ENCODE measurements at places on chromosomes 6 and 20.

DNA sequence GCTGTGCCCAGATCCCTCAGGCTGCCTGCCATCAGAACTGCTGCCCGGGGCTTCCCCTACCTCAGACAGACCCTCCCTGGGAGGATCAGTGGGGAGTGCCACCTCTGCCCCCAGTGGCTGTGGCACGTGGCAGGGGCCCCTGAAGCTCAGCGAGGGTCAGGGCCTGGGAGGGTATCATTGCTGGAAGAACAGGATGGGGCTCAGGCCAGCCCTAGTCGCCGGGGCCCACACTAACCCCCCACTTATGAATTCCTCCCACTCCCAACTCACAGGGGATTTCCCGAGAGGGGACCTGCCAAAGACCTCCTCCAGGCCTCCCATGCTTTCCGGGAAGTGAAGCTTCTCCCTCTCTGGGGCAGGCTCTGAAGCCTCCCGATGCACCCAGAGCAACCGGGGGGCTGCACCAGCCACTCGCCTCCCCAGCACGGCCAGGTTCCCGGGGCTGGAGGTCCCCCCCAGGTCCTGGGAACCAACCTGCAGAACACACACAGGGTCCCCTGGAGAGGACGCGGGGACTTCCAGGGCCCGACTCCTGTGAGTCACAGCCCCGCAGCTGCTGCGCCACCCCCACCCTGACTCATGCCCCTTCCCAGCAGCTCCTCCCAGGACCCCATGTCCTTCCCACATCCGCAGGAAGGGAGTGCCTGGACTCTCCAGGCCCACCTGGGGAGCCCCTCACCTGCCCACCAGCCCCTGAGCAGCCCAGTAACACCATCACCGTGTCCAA is 2.5 kb downstream of the TNFRSF6B start:
- no peak overlapping the region for H3K27ac ChIP-seq
- H3K27me3 ChIP-seq, result peaks cover 10% of the 10 kb centered on the region
- peak; percentile 4 for DNase-seq
- H3K4me1 ChIP-seq, result peaks cover 4% of the 10 kb centered on the region
- H3K4me3 ChIP-seq, result no peak overlapping the region

DNA sequence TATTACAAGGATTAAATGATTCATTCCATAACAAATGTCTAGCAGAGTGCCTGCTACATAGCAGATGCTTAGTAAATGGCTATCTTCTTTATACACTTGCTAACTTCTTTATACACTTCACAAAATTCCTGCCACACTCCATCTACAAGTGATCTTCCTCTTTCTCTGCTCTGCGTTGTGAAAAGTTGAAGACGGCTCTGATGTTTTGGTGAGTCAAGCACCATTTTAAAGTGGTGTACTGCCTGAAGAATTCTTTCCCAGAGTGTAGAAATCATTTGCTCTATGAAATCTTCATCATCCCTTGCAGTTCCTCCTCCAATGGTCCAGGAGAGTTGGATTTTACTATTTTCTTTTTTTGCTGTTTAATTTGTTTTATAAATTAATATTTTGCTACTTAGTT is 74.9 kb downstream of the TNFAIP3 start:
- no peak overlapping the region for H3K27ac ChIP-seq
- no peak overlapping the region for H3K4me3 ChIP-seq
- H3K4me1 ChIP-seq, result no peaks in the 10 kb centered on the region
- no peak for DNase-seq

DNA sequence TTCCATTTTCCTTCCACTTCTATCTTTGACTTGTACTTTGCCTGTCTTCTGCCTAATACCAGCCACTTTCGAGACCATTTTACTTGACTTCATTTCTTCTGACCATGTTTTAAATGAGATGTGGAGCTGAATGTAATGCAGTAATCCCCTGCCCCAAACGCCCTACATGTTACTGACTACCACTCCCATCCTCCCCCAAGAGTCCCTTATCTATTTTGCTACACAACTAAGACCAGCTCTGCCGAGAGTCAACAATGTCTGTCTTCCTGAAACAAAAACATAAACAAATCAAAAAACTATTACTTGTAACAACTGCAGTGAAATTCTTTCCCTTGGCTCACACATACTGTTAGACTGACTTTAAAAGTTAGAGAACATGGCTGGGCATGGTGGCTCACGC is 27.1 kb upstream of the KIAA1586 start:
- H3K4me3 ChIP-seq, result no peak overlapping the region
- peaks cover 1% of the 10 kb centered on the region for H3K36me3 ChIP-seq
- no peaks in the 10 kb centered on the region for H3K4me1 ChIP-seq
- no peak for DNase-seq

- peak overlapping the region; percentile 36 for H3K27ac ChIP-seq
- H3K4me3 ChIP-seq, result no peak overlapping the region
- H3K27me3 ChIP-seq, result peaks cover 6% of the 10 kb centered on the region
These were observed 188.4 kb upstream of the SULF2 start for GRCh38 chr20:47973519-47974233.

- peak within 1 kb of the TSS; percentile 31 for H3K27ac ChIP-seq
- peaks cover 17% of the 10 kb centered on the region for H3K4me1 ChIP-seq
- H3K4me3 ChIP-seq, result peak within 1 kb of the TSS; percentile 95
- DNase-seq, result peak; percentile 53
- peaks cover 13% of the 10 kb centered on the region for H3K36me3 ChIP-seq
These were observed at the start of gene SLC4A11 for GRCh38 chr20:3239026-3239866. Gene SLC4A11, minus strand, starts transcription at chr20:3239190. Its CDS starts 53 bp downstream, at chr20:3239137.

GRCh38 chr6:100833972-100834574 is 47.1 kb downstream of the ASCC3 start:
- no peaks in the 10 kb centered on the region for H3K36me3 ChIP-seq
- no peaks in the 10 kb centered on the region for H3K4me1 ChIP-seq
- H3K4me3 ChIP-seq, result no peak overlapping the region
- no peak for DNase-seq

DNA sequence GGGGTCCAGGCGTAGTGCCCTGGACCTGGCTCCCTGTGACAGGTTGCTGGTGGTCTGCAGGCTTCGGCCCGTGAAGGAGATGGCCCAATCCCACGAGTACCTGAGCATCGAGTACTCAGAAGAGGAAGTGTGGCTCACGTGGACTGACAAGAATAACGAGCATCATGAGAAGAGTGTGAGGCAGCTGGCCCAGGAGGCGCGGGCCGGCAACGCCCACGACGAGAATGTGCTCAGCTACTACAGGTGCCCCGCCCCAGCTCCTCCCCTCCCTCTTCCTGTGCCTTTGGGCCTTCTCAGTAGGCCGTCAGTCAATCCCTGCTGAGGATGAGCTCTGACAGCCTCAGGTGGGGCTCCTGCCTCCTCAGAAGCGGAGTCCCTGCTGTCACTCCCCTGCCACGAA is 42.6 kb downstream of the UQCC2 start:
- peaks cover 42% of the 10 kb centered on the region for H3K36me3 ChIP-seq
- H3K27me3 ChIP-seq, result peaks cover 14% of the 10 kb centered on the region
- H3K4me1 ChIP-seq, result no peaks in the 10 kb centered on the region
- no peak overlapping the region for H3K4me3 ChIP-seq

GRCh38 chr6:89385156-89385667 is 26.9 kb downstream of the RRAGD start:
- no peak overlapping the region for H3K27ac ChIP-seq
- no peak overlapping the region for H3K4me3 ChIP-seq
- H3K27me3 ChIP-seq, result no peaks in the 10 kb centered on the region
- H3K36me3 ChIP-seq, result no peaks in the 10 kb centered on the region
- no peak for DNase-seq
- H3K4me1 ChIP-seq, result no peaks in the 10 kb centered on the region

DNA sequence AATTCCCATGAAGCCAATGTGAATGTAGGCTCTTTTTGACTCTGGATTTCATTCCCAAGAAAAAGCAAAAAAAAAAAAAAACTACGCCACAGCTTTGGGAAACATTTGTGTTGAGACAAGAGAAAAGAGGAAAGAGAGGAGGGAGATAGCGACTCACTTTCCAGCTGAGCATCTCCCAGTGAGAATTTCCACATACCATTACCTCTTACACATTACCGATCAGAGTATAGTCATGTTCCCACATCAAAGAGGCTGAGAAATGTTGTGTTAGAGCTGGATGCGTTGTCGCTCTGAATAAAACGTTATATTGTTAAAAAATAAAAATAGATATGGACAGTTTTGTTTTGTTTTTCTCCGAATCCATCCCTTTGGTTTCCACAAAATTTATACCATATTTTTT is 1019.3 kb upstream of the ADGRB3 start:
- no peak overlapping the region for H3K27ac ChIP-seq
- H3K36me3 ChIP-seq, result no peaks in the 10 kb centered on the region
- peaks cover 1% of the 10 kb centered on the region for H3K27me3 ChIP-seq

DNA sequence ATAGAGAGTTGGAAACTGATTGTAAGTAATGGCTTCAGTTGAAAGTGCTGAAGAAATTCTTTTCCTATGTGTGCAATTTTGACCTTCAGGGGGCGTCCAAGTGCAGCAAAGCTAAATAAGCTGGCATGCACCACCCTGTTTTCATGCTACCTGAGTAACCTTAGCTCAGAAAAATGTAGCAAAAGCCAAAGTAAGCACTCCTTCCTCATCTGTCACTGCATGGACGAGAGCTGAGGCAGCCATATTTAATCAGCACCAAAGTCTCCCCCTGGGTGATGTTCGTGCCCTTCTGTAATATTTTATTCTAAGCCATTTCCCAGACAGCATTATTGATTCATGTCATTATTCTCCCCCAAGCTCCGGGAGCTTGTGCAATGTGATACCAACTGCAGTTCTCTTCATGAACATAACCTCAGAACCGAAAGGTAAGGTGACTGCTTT is 123.1 kb downstream of the RPS12 start:
- peak; percentile 60 for DNase-seq
- H3K27me3 ChIP-seq, result no peaks in the 10 kb centered on the region
- no peak overlapping the region for H3K4me3 ChIP-seq
- no peaks in the 10 kb centered on the region for H3K36me3 ChIP-seq
- H3K27ac ChIP-seq, result no peak overlapping the region
- H3K4me1 ChIP-seq, result peaks cover under 1% of the 10 kb centered on the region

DNA sequence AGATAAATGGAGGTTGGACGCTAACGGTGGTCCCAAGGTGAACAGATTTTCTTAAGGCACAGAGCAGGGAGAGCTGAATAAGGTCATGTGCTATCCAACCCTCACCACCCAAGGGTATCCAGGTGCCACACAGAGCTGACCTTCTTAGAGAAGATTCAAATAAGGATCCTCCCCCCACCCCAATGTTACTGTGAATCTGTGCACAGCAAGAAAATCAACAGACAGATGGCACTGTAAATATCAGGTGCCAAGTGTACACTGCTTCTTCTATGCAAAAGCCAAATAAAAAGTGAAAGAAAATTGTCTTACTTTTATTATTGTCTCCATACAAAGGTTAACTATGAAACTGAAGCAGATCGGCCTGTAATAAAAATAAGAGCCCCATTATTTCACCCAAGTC is 96.9 kb downstream of the PAK5 start:
- H3K4me3 ChIP-seq, result no peak overlapping the region
- no peak overlapping the region for H3K27ac ChIP-seq
- no peak for DNase-seq
- no peaks in the 10 kb centered on the region for H3K27me3 ChIP-seq
- no peaks in the 10 kb centered on the region for H3K36me3 ChIP-seq
- no peaks in the 10 kb centered on the region for H3K4me1 ChIP-seq

GRCh38 chr6:21533678-21534077 is 59.9 kb upstream of the SOX4 start:
- no peak overlapping the region for H3K27ac ChIP-seq
- H3K4me3 ChIP-seq, result no peak overlapping the region
- H3K36me3 ChIP-seq, result no peaks in the 10 kb centered on the region
- DNase-seq, result no peak

- H3K4me3 ChIP-seq, result no peak overlapping the region
- peaks cover 3% of the 10 kb centered on the region for H3K36me3 ChIP-seq
- no peak overlapping the region for H3K27ac ChIP-seq
These were observed 35.0 kb upstream of the CD93 start for GRCh38 chr20:23120936-23121750.

GRCh38 chr20:13788167-13788834 is 3.5 kb downstream of the NDUFAF5 start:
- H3K36me3 ChIP-seq, result peaks cover 23% of the 10 kb centered on the region
- peaks cover 14% of the 10 kb centered on the region for H3K4me1 ChIP-seq
- peak; percentile 56 for DNase-seq
- no peak overlapping the region for H3K27ac ChIP-seq

DNA sequence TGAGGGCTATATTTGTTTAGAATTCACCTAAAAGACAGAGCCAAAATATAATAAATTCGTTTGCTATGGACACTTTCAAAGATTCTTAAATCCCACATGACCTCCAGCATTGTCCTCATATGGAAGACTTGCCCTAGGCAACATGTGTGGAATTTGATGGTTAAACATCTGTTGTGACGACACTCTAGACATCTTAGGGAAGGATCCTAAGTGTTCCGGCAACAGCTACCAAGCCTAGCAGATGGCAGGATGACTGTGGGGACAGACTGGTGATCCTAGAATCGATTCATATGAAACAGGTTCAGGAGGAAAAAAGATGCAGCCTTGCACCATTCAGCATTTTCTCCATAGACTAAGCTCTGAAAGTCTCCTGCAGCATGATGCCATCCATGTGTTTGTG is 77.6 kb upstream of the BACH2 start:
- H3K4me1 ChIP-seq, result no peaks in the 10 kb centered on the region
- no peaks in the 10 kb centered on the region for H3K36me3 ChIP-seq
- H3K4me3 ChIP-seq, result no peak overlapping the region
- no peak overlapping the region for H3K27ac ChIP-seq

- H3K4me1 ChIP-seq, result peaks cover 4% of the 10 kb centered on the region
- no peaks in the 10 kb centered on the region for H3K27me3 ChIP-seq
- H3K4me3 ChIP-seq, result no peak overlapping the region
- no peak for DNase-seq
- no peak overlapping the region for H3K27ac ChIP-seq
These were observed 44.1 kb upstream of the TXNDC5 start for GRCh38 chr6:7954477-7955200.

DNA sequence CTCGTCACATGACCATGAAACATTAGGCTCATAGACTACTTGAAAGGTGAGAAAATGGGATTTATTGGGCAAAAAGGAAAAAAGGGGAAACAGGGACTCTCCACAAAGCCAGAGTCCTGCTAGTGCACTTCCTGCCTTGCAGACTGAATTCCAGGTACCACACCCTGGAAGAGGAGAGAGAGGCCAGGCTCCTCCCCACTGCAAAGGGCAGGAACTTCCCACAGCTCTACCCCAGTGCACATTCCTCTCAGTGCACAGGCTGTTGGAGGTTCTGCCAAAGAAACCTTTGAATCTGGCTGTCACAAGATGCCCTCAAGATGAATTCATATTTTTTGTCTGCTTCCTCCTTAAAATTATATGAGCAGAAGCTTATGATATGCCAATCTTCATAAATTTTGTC is 920.4 kb upstream of the GJE1 start:
- no peaks in the 10 kb centered on the region for H3K27me3 ChIP-seq
- H3K36me3 ChIP-seq, result no peaks in the 10 kb centered on the region
- no peak overlapping the region for H3K4me3 ChIP-seq
- no peaks in the 10 kb centered on the region for H3K4me1 ChIP-seq

- H3K4me1 ChIP-seq, result no peaks in the 10 kb centered on the region
- DNase-seq, result no peak
- no peaks in the 10 kb centered on the region for H3K36me3 ChIP-seq
- no peak overlapping the region for H3K27ac ChIP-seq
These were observed 348.3 kb upstream of the RSPO3 start for GRCh38 chr6:126770176-126770575.

- H3K27ac ChIP-seq, result no peak overlapping the region
- DNase-seq, result no peak
- H3K4me3 ChIP-seq, result no peak overlapping the region
- no peaks in the 10 kb centered on the region for H3K4me1 ChIP-seq
These were observed 109.4 kb upstream of the NEDD9 start for GRCh38 chr6:11341867-11342266.

- H3K4me3 ChIP-seq, result peak overlapping the region; percentile 34
- H3K27ac ChIP-seq, result no peak overlapping the region
- H3K4me1 ChIP-seq, result peaks cover 9% of the 10 kb centered on the region
- peaks cover 32% of the 10 kb centered on the region for H3K36me3 ChIP-seq
These were observed 6.3 kb downstream of the RPL7L1 start for GRCh38 chr6:42885702-42886101.

Data from endothelial cell (in vitro differentiated cells).